ENCODE measurements at places on chromosomes 2 and 18.

GRCh38 chr18:37565977-37566478, 430 bp upstream of the CELF4 start:
- DNase-seq: no peak

DNA sequence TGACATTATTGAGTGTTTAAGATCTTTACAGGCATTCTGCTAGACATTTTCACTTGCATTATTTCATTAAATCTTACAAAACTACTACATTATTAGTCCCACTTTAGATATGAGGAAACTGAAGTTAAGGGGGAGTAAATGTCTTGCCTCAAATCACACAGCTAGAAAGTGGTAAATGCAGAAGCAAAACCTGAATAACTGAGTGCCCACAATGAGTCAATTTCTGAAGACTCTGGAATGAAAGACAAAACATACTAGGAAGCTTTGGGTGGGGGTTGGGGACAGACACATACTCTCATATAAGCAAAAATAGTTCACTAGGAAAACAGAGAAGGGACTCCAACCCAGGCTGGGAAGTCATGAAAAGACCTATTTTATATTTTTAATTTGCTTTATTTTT, 214.4 kb upstream of the LRATD1 start:
- DNase-seq: no peak

GRCh38 chr2:193965263-193965662, 1691.8 kb upstream of the SLC39A10 start:
- no peak for DNase-seq

- DNase-seq: no peak
These were observed 285.9 kb downstream of the SLC8A1 start for GRCh38 chr2:40166006-40166405.

- no peak for DNase-seq
These were observed 43.7 kb downstream of the PRELID3A start for GRCh38 chr18:12451428-12451827.

GRCh38 chr2:42770288-42771131, 6.6 kb upstream of the OXER1 start:
- DNase-seq: no peak

DNA sequence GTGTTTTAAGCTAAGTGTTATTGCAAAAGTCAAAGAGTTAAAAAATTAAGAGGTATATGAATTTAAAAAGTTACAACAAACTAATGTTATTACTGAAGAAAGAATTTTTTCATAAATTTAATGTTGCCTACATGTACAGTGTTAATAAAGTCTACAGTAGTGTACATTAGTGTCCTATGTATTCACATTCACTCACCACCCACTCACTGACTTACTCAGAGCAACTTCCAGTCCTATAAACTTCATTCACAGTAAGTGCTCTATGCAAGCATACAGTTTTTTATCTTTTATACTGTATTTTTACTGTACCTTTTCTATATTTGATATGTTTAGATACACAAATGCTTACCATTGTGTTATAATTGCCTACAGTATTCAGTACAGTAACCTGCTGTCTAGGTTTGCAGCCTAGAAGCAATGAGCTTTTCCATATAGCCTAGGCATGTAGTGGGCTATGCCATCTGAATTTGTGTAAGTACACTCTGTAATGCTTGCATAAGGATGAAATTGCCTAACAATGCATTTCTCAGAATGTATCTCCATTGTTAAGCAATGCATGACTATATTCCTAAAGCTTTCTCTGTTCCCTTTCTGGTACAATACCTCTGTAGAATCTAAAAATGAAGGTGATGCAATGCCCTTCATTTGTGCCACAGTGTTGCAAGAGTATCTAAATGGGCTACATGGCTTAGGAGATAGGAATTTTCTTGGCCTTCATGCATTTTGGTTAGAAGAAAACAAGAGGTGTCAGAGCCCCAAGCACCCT, 370.8 kb upstream of the NT5C1B start:
- DNase-seq: no peak

- DNase-seq: no peak
These were observed 615.6 kb upstream of the CDH2 start for GRCh38 chr18:28792404-28793086.

- DNase-seq: no peak
These were observed 88.8 kb downstream of the MAP3K20 start for GRCh38 chr2:173164396-173164795.

DNA sequence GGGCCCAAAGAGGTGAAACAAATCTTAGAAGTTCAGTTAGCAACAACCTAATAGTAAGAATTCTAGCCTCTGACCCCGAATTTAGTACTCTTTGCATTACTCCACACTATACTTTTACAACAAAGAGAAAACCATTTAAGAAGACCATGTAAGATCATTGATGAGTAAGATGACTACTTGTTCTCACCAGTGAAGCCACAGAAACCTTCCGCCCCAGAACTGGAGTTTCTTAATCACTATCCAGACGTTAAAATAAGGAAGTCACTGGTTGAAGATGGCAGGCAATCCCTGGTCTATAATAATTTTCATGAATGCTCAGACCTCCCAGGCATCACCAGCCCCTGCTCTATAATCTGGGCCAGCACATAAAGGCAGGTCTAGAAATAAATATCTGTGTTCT, 95.0 kb downstream of the TMEM163 start:
- no peak for DNase-seq

- DNase-seq: no peak
These were observed 23.4 kb upstream of the RMP24 start for GRCh38 chr18:35949090-35949489.

GRCh38 chr2:42878581-42878980, 86.2 kb upstream of the HAAO start:
- peak; percentile 21 for DNase-seq

DNA sequence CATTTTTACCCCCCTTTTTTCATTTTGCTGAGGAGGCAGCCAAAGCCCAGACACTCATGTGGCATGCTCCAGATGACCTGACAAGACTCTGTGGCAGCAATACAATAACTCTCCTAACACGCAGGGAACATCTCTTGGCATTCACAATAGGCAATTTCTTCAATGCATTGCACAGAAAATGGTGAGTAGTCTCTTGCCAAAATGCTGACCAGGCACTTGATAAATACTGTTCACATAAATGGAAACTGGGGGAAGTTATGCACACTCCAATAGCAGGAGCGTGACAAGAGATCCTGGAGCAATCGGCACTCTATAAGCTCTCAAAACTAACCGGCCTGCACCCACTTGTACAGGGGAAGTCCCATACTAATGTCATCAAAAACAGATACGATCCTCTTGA, 66.3 kb downstream of the NBAS start:
- no peak for DNase-seq

DNA sequence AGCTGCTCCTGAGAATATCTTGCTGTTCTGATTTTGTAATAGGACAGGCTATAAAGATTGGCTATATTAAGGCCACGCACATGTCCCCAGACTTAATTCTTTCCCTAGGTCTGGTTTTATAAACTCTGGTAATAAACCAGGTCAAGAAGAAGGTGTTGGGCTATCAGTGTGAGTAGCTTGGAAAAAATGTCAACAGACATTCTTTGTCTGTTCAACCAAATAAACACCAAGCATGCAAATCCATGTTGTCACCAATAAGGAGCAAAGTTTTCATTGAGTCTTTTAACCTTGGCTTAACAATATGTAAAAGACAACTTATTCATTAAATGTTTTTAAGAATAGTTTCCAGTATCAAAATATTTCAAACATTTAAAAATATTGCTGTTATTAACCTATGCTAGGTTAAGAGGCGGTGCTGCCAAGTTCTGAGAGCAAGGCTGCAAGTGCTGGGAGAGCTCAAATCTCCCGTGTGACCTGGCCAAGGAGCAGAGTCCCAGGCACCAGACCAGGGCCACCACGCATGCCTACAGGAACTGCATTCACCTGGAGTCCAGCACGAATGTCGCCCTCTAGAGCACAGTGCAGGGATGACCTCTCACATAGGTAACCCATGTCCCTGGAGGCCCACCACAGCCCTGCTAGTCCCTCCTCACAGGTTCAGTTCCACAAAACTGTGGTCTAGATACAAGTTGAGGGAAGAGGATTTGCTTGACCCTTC, 120.5 kb upstream of the POU3F3 start:
- no peak for DNase-seq

GRCh38 chr18:23972453-23972852, 42.1 kb upstream of the TTC39C start:
- DNase-seq: no peak

- DNase-seq: no peak
These were observed 72.4 kb downstream of the RHOB start for GRCh38 chr2:20519309-20519708.

DNA sequence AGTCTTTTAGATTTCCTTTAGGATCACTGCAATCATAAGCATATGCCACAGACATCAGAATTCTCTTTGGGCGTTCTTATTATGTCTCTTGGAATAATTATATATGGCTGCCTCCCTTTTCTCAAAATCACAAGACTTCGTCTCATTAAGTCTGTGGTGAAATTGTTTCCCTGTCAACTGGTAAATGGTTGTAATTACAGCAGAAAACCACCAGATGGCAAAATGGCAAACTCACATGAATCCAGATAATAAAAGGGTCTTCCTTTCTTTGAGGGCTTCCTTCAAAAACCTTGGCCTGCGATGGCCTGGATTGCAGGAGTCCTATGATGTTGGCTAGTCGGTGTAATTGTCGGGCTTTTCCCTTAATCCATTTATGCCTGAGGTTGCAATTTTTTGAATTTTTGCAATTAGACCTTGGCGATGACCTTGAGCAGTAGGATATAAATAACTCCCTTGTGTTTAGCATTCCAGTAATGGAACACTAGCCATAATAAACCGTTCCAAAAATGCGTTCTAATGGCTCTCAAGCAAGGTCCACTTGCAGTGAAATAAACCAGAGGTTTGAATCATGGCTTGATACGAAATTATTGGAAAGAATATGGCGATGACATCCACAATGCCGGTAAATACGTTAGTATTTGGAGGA, 656.4 kb downstream of the MBD2 start:
- no peak for DNase-seq

GRCh38 chr2:159084384-159085370, 116.2 kb downstream of the TANC1 start:
- no peak for DNase-seq

GRCh38 chr2:218872645-218873358, 7.8 kb upstream of the WNT10A start:
- DNase-seq: no peak

GRCh38 chr2:120472031-120472430, 126.1 kb downstream of the INHBB start:
- no peak for DNase-seq

GRCh38 chr2:121088251-121089165, 196.5 kb downstream of the TFCP2L1 start:
- DNase-seq: no peak

GRCh38 chr2:15647622-15648590, 56.2 kb downstream of the DDX1 start:
- no peak for DNase-seq

DNA sequence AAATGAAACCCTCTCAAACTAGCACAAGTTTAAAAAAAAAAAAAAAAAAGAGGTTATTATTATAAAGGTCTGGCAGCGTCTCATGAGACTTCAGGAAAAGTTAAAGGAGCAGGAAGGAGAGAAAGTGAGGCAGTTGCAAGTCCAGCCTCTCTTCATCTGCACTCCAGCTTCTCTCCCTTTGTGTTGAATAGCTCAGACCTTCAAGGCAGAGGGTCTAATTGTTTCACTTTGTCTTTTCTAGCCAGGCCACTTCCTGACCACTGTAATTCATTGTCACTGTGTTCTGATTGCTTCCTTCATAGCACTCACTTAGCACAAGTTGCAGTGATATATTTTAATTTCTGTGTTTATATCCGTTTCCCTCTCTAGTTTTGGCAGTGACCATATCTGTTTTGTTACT, 99.9 kb downstream of the SPATS2L start:
- no peak for DNase-seq

DNA sequence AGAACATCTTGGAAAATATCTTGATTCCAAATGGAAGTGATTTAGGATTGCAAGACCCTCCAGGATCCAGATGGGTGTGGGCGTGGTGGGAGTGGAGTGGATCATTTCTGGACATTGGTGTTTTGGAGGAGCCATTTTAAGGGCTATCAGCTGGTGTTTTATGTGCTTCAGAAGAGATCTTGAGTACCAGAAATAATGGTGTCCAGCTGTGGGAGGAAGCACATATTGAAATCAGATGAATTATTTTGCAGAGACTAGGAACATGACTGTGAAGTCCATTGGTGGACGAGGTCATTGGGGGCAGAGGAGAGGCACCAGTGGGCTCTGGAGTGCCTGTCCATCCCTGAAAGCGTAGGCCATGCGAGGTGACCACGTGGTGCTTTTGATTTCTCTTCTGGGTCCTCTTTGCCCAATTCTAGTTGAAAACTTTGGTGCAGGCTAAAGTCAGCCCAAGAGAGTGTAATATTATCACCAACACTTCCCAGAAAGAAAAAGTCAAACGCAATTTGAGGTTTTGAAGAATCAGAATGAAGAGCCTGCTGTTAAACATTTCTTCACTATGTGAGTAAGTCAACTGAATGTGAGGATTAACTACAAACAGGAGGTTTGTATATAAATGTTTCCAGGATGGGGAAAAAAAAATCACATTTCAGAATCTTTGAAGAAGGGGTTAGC, 31.6 kb downstream of the RNF144A start:
- DNase-seq: no peak

- DNase-seq: no peak
These were observed 50.3 kb downstream of the NCK2 start for GRCh38 chr2:105794926-105795574.

GRCh38 chr2:101697124-101698013, at the start of gene MAP4K4:
TSS of gene MAP4K4 (plus strand) at chr2:101697707. CDS start at chr2:101698081, 374 bp downstream.
- DNase-seq: peak; percentile 73

- DNase-seq: peak; percentile 11
These were observed 115.1 kb downstream of the NFATC1 start for GRCh38 chr18:79510731-79511241.

- DNase-seq: no peak
These were observed 777 bp upstream of the RAB17 start for GRCh38 chr2:237591141-237591881.

DNA sequence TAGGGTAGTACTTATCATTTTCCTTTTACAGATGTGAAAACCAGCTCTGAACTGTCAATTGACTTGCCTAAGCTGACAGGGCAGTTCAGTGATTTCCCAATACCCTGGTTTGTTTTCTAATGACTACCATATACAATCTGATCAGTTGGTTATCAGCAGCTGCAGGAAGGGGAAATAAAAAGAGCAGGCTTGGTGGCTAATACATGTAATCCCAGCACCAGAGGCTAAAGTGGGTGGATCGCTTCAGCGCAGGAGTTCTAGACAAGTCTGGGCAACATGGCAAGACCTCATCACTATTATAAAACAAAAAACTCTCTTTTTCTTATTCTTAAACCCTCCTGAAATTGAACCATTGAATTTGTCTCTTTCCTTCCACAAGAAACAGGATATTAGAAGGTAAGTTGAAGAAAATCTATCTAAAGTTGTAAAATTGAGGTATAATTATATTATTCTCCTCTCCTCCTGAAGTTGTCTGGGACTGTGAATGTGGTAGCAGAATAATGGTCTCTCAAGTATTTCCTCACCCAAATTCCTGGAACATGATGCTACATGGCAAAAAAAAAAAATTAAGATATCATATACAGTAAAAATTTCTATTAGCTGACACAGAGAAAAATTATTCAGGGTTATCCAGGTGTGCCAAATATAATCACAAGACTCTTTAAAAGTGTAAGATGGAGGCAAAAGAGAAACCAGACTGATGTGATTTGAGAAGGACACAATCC, 1441.6 kb downstream of the SUCLG1 start:
- no peak for DNase-seq
